ENCODE measurements at places on chromosomes 2 and 18.
A peak's percentile ranks its signal among the peaks of the same experiment; 100 is the strongest.

DNA sequence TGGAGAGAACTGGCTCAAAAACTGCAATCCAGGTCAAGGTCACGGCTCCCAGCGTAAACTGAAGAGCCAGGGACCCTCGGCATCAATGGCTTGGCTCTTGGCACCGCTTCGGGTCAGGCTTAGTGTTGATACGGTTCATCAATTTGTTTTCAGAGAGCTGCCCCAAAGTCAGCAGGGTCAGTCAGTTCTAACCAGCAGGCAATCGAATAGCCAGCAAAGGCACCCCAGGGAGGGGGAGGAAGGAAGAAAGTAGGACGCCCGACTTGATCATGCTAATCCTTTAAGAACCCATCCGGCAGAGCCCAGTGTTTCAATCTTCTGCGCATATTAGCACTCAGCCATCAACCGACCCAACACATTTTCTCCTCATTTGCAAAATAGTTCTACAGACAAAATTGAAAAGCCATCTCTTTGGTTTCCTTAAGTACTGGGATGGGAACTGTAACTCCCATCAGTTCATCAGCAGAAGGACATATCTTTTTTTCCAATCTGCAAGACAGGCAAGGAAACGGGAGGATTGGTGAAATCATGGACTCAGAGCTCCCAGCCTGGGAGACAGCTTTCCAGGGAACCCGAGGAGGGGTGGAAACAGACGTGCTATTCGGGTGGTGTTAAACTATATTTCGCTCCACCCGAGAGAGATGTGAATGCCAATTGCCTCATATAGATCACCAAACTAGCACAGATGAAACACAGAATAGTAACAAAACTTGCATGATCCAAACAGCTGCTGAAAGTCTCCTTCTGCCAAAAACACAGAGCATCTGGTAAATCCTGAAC, 40.7 kb upstream of the CABLES1 start:
- no peak for DNase-seq

GRCh38 chr2:166632616-166633015, 138.6 kb upstream of the SCN7A start:
- DNase-seq = peak; percentile 44

DNA sequence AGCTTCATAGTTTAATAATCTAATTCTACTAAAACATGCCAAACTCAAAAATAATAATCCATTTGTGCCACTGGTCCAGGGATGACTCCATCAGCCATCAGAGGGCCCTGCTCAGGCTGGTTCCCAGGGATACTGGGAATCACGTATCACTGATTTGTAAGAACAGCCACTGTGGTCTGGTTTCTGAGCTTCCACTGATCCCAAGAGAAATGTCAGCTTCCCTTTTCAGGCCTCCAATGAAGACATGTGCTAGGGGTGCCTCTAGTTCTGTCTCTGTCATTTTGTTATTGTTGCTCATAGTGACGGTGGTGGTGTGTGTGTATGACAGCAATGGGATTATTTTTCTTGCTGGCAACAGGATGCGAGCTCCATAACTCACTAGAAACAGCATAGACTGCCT, 83.2 kb downstream of the CELF4 start:
- no peak for DNase-seq

- no peak for DNase-seq
These were observed 48.5 kb downstream of the RTN4 start for GRCh38 chr2:55001716-55002115.

GRCh38 chr2:62578803-62579640, 73.0 kb upstream of the TMEM17 start:
- peak; percentile 37 for DNase-seq

DNA sequence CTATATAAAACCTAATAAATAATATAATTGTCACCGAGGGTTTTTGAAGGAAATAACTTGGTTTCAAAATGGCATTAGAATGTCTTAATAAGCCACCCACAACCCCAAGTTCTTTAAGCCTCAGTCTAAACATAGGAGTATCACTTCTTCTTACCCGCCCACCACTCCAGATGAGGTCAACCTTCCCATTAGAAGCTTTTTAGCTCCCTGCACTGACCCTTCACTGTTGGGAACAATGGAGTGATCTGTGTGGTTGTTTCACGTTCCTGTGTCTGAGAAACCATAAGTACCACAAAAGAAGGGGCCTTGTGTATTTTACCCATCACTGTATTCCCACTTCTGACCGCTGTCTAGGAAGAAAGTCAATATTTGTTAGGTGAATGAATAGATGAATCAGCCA, 326.3 kb upstream of the ZNF521 start:
- no peak for DNase-seq

GRCh38 chr2:137797641-137798040, 166.6 kb upstream of the HNMT start:
- no peak for DNase-seq

GRCh38 chr18:76315722-76316230, 179.3 kb downstream of the ZNF516 start:
- DNase-seq = no peak

GRCh38 chr2:101151859-101152271, 683 bp upstream of the TBC1D8 start:
- DNase-seq = no peak

- DNase-seq = no peak
These were observed 85.0 kb downstream of the PTH2R start for GRCh38 chr2:208491641-208492040.

- no peak for DNase-seq
These were observed 24.2 kb upstream of the MCFD2 start for GRCh38 chr2:46939626-46940359.

DNA sequence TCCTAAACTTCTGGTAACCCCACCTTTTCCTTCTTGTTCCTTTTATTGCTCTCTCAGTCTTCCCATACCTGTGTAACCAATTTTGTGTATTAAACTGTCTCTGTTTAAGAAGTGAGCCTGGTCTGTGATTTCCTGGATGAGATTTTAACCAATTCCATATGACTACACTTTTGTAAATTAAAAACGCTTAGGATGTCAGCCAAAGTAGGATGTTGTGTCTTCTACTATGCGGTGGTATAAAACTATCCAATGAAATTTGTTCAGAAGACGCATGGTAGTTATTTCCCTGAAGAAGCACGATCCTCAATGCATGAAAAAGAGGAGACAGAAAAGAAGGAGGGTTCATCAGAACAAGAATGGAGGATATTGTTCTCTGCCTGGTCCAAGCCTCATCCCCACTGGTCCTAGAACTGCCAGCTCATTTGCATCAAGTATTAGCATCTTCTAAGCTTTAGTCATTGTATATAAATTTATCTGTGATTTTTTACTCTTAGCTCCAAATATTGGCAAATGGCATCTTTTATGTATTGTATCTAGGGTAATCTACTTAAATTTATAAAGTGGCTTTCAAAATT, 127.4 kb downstream of the TGIF1 start:
- no peak for DNase-seq

- DNase-seq = no peak
These were observed 138.5 kb upstream of the DLX2 start for GRCh38 chr2:172241222-172241621.

- DNase-seq = no peak
These were observed 19.7 kb upstream of the ARHGAP25 start for GRCh38 chr2:68714866-68715265.

- no peak for DNase-seq
These were observed 50.0 kb upstream of the GPR39 start for GRCh38 chr2:132366421-132367180.

- no peak for DNase-seq
These were observed 259.1 kb downstream of the GALNT13 start for GRCh38 chr2:154130821-154131220.

GRCh38 chr2:175964195-175964594, 37.9 kb downstream of the LNPK start:
- DNase-seq = no peak

DNA sequence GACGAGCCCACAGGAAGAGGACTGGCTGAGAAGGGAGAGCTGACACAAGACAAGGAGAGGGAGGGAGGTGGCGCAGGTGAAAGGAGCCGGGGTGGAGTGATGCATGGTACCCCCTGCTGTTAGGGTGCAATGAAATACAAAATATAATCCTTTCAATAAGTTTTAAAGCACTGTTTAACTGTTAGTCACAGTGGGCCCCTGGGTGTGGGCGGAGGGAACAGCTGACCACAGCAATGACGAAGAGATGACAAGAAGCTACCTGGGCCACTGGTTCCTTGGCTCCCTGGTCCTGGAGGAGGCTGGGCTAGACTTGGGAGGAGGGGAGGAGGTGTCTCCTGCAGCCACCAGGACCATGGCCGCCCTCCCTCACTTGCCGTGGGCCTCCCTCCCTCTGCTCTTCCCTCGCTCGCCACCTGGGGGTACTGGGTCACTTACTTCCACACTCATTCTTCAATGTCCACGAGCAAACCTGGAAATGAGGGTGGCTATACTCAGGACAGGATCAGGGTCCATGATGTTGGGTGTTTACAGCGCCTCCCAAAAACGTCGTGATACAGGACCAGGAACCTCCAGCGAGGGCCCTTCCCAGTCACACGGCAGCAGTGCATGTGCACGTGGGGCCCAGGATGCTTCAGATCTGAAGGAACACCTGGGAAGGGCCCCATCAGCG, 196.1 kb downstream of the ANKRD30B start:
- no peak for DNase-seq

- DNase-seq = no peak
These were observed 300.1 kb upstream of the TRIB2 start for GRCh38 chr2:12416600-12416999.

DNA sequence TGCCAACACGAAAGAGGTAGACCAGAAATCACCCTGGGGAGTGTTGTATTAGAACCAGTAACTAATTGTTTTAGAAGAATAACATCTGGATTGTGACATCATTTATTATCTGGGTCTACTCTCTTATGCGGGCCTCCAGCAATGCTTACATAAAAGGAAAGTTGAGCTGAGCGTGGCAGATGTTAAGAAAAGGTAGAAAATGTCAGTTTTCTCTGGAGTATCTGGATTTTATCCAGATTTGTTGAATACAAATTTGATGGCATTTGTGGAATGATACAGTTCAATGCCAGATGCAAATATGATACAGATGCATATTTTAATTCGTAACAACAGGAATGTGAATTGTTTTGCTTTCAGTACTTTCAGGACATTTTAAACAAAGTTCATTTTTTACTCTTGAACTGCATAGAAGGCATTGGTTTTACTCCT, 90.3 kb downstream of the PRPF40A start:
- no peak for DNase-seq

DNA sequence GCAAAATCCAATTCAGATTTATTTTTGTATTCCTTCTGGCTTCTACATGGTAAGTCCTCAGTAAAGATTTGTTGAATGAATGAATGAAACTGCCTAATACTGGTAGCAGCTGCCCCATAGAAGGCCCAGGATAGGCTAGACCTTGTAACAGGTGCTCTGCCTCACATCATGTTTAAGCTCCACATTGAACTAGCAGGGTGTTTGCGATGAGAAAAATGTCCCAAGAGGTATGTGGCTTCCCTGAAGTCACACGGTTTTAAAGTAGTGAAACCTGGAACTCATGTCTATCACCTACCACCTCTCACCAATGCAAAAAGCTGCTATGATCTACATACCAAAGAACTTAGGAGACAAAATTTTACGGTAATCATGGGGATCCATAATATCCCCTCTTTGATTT, 765 bp upstream of the LHCGR start:
- DNase-seq = no peak

DNA sequence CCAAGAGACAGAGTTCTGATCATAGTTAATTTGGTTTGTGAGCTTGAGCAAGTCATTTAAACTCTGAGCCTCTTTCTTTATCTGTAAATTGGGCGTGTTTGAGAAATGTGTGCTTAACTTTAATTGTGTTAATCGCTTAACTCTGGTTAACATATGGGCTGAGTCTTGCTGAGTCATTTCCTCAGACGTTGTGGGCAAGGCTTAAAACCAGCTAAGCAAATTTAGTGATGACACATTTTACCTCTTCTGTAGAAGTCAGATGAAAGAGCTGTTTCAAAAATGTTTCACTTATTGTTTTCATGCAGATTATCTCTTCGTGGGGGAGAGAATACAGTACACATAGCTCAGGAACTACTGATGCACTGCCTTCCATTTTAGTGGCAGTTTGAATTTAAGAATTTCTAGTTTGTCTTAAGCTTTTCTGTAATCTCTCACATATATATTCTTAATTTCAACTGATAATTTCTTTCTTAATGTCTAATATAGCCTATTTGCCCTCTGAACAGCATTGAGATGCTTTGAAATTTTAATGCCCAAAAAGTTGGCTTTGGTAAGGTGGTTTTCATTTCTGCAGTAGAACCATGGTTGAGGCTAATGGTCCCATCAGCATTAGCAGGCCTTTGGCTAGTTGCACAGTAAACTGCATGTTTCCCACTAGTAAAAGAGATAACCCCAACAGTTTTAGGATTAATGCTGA, 34.9 kb downstream of the RAB10 start:
- peak; percentile 61 for DNase-seq

GRCh38 chr18:8643326-8643878, 34.2 kb downstream of the RAB12 start:
- DNase-seq = no peak

DNA sequence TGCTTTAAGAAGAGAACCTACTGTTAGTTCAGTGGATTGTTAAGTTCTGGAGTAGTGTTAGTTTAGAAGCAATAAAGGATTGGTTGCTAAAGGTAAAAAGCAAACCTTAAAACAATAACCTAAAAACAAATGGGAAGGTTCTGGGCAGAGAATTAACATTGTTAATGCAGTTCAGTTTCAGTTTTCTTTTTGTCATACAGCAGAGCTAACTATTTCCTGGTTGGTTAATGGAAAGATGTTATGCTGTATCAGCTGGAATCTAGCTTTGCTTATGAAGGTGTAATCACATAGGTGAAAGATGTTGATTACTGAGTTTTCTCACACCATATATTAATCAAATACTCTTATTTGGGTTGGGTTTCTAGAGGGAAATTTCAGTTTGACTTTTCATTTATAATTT, 23.8 kb downstream of the SMAD4 start:
- DNase-seq = no peak

- DNase-seq = peak; percentile 90
These were observed 306.7 kb upstream of the ACVR2A start for GRCh38 chr2:147538088-147538487.

GRCh38 chr18:5066380-5066977, 130.6 kb downstream of the AKAIN1 start:
- no peak for DNase-seq

GRCh38 chr2:71952572-71953188, 195.0 kb downstream of the CYP26B1 start:
- DNase-seq = no peak

DNA sequence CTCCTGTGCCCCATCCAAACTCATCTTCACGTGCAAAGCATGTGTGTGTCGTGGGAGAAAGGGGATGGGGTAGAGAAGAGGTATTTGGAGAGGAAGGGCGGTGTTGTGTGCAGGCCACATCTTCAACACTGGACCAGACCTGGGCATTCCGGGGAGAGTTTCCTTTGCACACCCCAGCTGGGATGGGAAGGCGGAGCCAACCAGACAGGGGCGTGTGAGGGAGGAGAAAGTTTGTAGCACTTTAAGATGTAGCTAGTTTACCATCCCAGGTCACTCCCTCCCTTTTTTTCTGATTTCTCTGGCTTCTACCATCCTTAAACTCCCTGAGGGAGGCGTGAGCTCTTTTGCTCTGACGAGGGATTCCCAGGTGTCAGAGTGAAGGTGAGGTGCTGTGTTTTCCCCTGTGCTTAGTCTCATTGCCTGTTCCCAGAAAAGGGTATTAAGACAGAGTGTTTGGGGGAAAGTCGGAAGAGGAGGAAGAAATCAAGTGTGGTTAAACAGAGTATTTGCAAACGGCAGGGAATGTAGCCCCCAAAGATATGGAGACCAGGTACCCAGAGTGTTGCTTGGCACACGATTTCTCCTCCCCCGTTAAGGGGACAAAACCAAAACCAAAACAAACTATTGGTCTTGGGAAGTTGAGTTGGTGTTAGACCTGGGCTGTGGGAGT, 1.6 kb downstream of the SETBP1 start:
- DNase-seq = no peak

Measured in fibroblast of skin of left biceps (primary cell).